ENCODE measurements at places on chromosomes 3 and 15.

DNA sequence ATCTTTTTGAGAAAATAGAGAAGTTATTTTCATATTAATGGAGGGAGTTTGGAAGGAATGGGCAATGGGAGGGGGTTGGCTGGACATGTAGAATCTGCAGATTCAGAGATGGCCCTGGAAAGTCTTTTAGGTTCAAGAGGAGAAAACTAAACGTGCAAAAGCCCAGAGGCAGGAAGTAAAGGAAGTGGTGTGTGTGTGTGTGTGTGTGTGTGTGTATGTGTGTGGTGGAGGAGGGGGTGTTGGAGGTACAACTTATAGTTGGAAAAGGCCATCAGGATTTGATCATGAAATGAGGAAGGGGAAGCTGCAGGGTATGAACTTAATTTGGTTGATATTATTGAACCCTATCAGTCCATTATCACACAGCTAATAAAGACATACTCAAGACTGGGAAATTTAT lies 5.6 kb upstream of the LPP start:
- no peak for DNase-seq

DNA sequence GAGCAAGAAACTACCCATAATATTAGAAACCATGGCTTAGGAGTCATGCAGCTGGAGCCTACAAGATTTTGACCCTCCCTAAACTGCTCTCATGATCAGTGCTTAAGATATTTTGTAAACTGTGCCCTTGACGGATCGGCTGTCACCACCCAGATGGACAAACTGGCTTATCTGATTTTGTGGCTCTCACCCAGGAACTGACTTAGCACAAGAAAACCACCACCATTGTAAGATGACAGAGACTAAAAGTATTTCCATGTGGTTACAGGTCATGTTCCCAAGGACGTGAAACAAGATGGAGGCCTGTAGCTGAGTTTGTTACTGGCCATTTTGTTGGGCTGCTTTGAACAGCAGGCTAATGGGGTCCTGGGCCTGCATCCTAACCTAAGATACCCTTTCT lies 940.9 kb downstream of the OTOL1 start:
- DNase-seq, result no peak

GRCh38 chr3:72042397-72043203 lies 257.7 kb upstream of the PROK2 start:
- DNase-seq, result no peak

DNA sequence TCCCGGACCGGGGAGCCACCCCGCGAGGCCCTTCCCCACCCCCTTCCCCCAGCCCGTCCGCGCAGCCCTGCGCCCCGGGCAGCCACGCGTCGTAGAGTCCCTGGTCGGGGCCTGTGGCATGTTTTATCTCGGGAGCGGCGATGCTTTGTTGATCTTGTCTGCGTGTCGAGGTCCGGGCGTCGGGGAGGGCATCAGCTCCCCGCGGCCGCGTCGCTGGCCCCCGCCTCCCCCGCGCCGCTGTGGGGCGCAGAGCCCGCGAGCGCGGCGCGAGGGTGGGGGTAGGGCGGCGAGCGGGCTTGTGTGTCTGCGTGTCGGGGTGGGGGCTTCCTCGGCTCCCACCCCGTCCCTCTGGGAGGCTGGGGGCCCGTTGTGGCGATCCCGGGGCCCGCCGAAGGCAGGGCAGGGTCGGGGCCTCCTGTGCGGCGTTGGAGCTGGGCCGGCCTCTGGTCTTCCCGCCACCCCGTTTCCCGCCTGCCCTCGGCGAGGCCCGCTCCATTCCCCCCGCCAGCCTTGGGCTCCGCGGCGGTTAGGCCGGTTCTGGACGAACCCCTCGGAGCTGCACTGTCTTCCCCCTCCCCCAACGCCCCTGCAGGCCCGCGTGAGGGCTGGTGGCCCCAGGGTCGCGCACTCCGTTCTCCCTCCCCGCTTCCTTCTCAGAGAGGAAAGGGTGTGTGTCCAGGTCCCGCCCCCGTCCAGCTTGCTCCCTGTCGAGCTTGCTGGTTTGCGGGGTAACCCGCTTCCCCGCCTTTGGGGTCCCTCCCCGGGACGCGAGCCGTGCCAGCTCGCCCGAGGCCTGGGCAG lies 695 bp downstream of the GMPS start:
- peak; percentile 45 for DNase-seq

- DNase-seq, result no peak
Observed at GRCh38 chr3:145704020-145704419, 457.0 kb downstream of the PLOD2 start.

GRCh38 chr3:112803467-112803866 lies 43.2 kb downstream of the CD200R1L start:
- DNase-seq, result no peak

- peak; percentile 94 for DNase-seq
Observed at GRCh38 chr3:40690749-40691451, 166.1 kb downstream of the ZNF621 start.

GRCh38 chr3:123948449-123948848 lies 12.6 kb downstream of the CCDC14 start:
- no peak for DNase-seq

GRCh38 chr3:145952536-145952935 lies 208.4 kb downstream of the PLOD2 start:
- DNase-seq, result no peak

- DNase-seq, result no peak
Observed at GRCh38 chr15:78944202-78944625, 632 bp downstream of the CTSH start.

DNA sequence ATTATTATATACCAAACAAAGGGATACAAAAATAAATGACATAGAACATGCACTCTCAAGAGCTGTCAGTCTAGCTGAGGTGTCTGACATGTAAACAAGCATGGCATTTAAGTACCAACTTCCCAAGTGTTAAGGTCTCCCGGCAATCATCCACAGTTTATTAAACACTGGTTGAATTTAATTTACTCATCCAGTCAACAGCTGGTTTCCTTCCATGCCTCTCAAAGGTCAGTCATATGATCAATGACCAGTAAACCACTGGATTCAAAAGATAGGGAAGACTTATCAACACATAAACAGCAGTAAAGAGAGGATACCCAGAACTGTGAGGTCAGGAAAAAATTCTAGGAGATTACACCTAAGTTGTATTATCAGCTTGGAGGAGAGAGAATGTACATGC lies 80.4 kb downstream of the ADAM10 start:
- no peak for DNase-seq

- DNase-seq, result no peak
Observed at GRCh38 chr3:120101624-120102023, 7.4 kb upstream of the GSK3B start.

DNA sequence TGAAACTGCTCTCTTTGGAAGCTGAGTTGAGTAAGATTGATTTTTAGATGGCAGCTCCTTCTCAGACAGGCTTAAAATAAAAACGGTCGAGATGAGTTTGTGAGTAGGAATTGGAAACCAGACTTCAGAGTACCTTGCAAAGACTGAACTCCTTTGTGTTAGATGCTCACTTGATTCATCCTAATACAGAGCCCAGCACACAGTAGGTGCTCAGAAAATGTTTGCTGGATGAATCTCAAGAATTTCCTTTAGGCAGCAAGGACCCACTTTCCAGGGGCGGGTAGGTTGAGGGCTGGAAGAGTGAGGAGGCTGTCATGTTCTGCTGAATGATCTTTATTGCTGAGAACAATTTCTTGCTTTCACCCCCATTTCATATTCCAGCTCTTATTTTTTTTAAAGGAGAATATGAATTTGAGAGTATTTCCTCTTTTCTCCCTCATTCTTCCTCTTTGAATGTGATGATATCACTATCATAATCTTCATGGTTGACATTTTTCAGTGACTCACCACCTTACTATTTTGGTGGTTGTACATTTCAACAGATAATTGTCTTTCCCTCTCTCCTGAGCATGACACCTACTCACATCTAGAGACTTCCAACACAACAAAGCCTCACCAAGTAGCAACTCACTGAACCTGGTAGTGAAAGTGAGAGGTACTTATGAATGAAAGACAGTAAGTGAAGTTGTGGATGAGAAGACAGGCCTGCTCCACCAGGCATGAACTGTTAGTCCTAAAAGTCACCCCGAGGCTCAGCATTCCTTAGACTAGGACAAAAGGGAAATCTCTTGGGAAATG lies 113.3 kb downstream of the PDCD6IP start:
- DNase-seq, result no peak

DNA sequence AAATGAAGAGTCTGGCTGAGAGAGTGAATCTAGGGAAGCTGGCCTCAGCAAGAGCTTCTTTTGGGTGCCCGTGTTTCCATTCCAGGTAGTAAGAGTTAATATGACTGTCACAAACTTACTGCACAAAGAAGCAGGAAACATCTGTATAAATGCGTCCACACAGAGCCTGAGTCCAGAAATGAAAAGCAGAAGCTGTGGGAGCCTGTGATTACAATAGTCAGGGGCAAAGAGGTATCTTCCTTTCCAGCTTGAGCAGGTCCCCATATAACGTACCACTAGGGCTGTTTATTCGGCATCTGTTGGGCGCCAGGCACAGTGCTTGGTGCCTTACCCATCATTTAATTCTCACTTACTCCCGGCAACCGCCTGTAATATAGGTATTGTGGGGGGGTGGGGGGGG lies 40.5 kb upstream of the B3GNT5 start:
- DNase-seq, result no peak

DNA sequence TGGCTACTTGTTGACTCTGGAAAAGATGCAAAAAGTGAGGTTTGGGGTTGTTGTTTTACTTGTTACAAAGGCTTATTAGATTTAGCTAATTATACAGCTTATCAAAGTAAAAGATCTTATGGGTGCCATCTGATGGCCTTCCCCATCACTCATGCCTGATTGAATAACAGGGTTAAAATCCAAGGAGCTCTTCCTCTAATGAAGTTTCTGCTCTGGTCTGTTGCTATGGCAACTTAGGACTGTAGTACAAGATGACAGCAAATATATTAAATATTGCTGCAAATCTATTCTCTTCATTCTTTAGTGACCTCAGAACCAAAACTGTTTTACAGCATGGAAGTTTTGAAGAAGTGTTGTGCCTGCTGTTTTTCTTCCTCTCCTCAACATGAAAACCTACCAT lies 45.6 kb upstream of the SRGAP3 start:
- no peak for DNase-seq

- DNase-seq, result no peak
Observed at GRCh38 chr3:188937389-188937788, 234.4 kb upstream of the TPRG1 start.

- peak; percentile 68 for DNase-seq
Observed at GRCh38 chr15:89647191-89647851, 7.9 kb downstream of the KIF7 start.

GRCh38 chr3:185457376-185457775 lies 41.5 kb downstream of the TMEM41A start:
- no peak for DNase-seq

DNA sequence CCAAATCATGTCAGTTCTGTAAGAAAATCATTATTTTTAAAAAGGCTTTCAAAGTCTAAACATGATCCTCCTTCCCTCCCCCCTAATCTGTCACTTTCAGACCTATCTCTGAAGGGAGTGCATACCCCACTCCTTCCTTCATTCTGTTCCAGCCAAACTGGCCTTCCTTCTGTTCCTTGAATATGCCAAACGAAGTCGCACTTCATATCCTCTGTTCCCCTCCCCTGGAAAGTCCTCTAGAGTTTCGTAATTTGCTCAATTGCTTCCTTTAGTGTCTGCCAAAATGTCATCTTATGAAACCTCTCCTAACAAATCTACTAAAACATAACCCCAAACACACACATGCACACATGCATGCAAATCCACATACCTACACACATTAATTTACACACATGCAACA lies 69.5 kb upstream of the TUSC7 start:
- no peak for DNase-seq

- DNase-seq, result no peak
Observed at GRCh38 chr3:12557473-12558100, 700 bp downstream of the MKRN2 start.

DNA sequence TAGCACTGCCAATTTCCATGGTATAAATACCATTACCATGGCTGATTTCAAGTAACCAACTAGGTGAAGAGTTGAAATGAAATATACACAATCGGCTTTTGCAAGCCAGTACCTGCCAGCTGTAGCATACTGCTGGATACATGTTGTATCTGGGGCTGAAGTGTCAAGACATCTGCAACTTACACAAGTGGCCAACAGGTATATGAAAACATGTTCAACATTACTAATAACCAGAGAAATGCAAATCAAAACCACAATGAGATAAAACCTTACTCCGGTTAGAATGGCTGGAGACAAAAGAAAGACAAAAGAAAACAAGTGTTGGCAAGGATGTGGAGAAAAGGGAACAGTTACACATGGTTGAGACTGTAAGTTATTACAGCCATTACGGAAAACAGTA lies 11.6 kb downstream of the ATOSA start:
- no peak for DNase-seq

- DNase-seq, result no peak
Observed at GRCh38 chr15:64148168-64148567, 3.4 kb upstream of the SNX22 start.

DNA sequence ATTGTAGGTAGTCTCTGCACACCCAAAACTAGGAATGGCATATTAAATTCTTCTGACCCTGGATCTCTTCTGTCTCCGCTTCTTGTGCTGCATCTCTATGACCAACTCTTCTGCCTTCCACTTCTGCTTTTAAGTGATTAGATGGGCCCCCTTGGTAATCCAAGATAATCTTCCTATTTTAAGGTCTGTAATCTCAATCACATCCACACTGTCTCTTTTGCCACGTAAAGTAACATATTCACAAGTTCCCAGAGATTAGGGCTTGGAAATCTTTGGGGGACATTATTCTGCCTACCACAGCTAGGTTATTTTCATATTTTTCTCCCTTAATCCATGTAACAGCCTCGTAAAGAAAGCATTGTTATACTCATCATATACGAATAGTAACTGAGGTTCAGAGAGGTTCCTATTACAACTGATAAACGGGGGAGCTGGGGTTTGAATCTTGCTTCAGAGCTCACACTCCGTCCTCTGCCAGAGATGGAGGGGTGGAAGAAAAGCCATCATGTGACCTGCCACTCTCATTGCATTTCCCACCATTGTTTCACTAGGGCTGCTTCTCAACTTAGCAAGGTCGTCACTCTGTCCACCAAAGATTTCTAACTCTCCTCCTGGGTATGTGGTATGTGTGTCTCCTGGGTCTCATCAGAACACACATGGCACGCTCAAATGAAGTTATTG lies 6.6 kb upstream of the CD47 start:
- no peak for DNase-seq

GRCh38 chr15:48175126-48175525 lies 3.0 kb downstream of the MYEF2 start:
- no peak for DNase-seq

DNA sequence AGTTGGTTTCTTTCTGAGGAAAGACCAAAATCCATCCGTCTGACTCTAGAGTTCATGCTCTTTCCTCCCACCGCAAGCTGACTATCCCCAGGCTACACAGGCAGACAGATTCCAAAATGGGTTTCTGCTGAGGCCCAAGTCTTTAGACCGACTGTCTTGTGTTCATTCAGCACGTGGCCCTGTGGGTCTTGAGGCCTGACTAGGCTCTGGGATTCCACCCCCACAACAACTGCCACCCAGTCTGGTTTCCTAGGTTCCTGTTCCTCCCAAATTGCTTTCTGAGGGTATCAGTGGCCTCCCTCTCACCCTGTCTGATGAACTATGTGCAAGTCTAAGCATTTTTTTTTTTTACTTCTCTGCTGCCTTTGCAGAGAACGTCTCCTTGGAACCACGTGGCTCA lies 67.7 kb downstream of the CYP19A1 start:
- no peak for DNase-seq

Data from prostate gland (tissue), 2 donors.